Activated CD4-positive, CD25-positive, alpha-beta regulatory T cell treated with anti-CD3 and anti-CD28 coated beads, Interleukin-2, amount 50 U/mL, for 16 hours (primary cell): ENCODE measurements at places on chromosomes 11 and 22.

DNA sequence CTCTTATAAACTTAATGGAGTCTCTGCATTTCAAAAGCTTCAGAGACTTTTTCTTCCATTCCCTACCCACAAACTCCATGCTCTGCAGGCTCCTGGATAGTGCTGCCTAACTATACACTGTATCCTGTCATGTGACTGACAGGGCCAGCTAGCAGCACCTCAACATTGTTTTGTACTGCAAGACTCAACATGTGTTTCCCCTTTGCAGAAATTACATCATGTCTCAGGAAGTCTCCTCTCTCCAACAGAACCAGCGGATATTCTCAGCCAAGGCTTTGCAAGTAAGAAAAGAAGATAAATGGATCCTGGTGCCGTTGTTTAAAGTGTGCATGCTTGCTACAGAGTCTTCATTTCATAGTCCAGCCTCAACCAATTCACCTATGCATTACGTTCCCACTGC lies 164.0 kb upstream of the UBASH3B start:
- DNase-seq, result no peak

DNA sequence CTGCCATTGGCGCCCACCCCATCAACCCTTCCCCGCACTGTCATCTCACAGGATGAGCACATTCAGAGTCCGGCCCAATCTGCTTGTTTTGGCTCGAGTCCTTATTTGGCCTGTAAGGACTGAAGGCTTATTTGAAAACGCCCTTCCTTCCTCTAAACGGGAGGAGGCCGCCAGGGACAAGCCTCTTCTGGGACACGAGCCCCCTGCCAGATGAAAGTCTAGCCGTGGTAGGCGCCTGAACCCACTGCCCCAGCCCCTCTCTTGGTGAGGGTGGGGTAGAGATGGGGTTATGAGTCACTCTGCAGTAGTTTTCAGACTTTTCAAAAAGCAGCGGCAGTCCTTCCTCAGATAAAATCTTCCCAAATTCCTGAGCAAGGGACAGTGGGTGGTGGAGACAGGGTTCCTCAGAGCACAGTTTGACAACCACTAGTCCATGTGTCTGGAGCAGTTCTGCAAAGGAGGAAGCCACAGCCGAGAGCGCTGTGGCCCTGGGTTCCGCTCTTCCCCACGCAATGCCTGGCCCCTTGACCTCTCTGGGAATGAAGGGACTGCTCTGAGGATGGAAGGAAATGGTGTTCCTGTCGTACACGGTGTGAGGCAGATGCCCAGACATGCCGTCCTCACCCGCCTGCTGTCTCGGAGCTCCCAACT lies 57.0 kb downstream of the MYH9 start:
- DNase-seq, result no peak

DNA sequence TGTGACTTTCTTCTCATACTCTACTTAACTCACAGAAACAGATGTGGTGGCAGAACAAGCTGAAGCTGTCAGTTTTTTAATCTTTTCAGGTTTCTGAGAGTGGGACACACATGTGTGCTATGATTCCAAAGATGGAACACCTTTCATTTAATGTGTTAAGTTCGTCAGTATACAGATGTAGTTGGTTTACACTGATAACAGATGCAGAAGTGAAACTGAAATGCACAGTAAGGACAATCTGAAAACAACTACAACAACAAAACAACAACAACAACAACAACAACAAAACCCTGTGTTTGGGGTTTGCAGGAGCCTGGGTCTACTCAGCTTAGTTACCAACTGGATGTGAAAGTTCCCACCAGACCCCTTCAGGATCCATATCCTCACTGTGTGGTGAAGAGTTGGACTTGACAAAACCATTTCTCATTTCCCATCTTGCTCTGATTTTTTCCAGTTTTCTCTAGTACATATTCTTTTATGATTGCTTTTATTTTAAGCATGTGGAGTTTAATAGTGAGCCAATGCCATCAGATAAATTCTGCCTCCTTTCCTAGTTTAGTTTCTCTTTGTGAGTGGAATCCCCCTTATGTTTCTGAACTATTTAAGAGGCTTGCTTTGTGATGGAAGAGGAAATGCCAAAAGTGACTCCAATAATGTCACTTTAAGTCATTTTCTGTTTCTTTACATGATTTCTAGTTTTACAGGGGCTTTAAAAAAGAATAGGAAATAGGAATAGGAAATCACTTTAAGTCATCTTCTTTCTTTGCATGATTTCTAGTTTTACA lies 47.8 kb downstream of the ARHGAP42 start:
- no peak for DNase-seq

DNA sequence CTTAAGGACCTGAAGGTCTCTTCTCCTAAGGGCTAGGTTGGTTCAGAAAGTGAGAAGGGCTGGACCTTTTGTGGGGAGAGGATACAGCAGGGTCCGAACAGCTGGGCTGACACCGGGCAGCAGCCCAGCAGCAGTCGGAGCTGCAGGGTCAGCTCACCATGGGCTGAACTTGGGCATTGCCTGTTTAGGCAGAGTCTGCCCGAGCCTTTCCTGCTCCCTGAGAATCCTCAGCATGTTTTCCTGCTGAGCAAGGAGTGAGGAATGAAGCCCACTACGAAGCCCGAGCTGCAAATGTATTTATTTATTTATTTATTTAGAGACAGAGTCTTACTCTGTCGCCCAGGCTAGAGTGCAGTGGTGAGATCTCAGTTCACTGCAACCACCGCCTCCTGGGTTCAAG lies 83.9 kb downstream of the PTPRJ start:
- DNase-seq, result no peak

- no peak for DNase-seq
Observed at GRCh38 chr11:125934473-125934872, 11.4 kb upstream of the VSIG10L2 start.

GRCh38 chr11:77547863-77548551 lies 41.7 kb upstream of the AQP11 start:
- no peak for DNase-seq

GRCh38 chr22:46604306-46604690 lies 15.9 kb upstream of the GRAMD4 start:
- no peak for DNase-seq

DNA sequence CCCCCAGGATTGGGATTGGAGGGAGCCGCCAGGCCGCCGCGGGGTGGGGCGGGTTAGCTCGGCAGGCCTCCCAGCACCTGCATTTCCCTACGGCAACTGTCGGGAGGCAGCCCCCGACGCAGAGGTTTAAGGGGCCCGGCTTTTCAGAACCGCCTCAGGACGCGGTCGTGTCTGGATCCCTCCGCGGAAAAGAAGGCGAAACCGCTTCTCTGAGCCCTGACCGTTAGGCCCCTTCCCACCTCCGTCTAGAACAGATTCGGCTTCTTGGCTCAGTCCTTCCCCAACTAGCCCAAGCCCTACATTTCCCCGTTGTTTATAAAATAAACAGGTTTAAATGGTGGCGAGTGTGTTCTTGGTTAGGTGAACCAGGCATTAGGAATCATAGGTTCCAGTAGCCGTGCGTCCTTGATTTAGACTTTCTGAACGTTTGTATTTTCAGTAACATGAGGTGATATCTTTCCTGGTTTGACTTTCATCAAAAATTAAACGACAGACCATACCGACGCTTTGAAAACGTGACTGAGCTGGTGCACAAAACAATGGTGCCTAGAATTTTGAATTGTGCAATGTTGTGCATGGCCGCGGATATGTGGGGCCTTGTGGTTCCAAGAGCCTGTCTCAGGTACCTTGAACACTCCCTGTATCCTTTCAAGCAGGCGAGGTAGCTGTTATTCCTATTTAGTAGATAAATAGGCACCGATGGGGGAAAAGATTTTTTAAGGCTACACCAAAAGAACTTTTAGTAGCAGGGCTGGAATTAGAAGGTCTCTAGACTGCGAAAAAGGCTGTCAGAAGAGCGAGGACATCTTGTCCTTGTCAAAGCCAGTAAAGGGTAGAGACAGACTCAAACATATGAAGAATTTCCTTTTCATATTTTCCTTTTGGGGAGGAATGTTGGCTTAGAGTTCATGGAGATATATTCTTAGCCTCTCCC lies 1.2 kb upstream of the HSPA8 start:
- DNase-seq, result no peak

GRCh38 chr22:44127356-44127755 lies 53.4 kb upstream of the PARVG start:
- DNase-seq, result no peak

DNA sequence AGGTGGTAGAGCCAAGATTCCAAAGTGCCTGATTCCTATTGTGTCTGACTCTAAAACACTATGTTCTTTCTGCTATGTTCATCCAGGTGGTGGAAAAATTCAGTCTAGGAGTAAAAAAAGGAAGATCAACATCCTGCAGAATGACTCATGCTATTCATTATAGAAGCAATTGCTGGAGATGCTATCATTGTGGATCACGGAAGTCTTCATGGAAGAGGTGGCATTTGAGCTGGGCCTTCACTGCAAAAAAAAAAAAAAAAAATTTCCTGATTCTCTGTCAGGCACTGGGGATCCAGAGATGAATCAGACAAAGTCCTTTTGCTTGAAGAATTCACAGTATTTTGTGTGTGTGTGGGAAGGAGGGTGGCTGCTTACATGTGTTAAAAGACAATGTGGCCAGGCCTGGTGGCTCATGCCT lies 1.4 kb upstream of the UVRAG start:
- DNase-seq, result no peak

DNA sequence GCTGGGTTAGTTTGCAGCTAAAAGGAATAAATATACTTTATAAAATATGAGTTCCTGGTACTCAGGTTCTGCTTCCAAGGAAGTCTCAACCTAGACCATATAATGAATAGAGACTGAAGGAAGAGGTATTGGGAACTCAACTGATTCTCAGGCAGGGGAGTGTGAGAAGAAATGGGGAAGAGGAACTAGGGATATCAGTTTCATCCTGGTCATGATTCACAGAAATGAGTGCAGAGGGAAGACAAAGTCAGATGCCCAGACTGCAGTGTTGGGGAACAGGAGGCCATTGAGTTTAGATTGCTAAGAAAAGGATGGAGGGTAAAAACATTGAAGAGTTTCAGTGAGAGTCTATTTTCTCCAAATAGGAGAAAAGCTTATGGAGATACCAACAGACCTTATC lies 28.8 kb downstream of the PLAAT5 start:
- no peak for DNase-seq

- DNase-seq, result no peak
Observed at GRCh38 chr22:48869161-48869560, 958.5 kb downstream of the BRD1 start.

GRCh38 chr11:58861533-58861932 lies 17.0 kb upstream of the GLYATL2 start:
- no peak for DNase-seq

DNA sequence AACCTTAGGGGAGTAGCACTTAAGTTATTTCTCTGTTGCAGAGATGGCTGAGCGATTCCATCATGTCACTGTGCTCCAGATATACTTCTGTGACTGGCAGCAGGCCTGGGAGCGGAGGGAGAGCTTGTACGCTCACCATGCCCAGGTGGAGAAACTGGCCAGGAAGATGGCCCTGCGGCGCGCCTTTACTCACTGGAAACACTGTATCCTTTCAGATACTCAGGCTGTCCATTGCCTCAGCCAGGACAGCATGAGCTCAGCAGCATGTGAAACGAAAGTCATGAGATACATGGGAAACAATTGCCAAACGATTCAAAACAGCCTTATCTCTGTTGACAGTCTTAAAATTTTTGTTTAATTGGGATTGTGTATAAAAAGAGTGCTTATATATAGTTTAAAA lies 78.9 kb downstream of the SFI1 start:
- DNase-seq, result no peak

- DNase-seq, result no peak
Observed at GRCh38 chr11:3052109-3052479, 5.1 kb downstream of the CARS1 start.

- DNase-seq, result no peak
Observed at GRCh38 chr22:29786031-29786430, 18.9 kb downstream of the UQCR10 start.

GRCh38 chr22:47267513-47268282 lies 505.2 kb downstream of the TBC1D22A start:
- no peak for DNase-seq
